ENCODE measurements at places on chromosomes 1 and 21. TPM values are rescaled to one million over a fixed set of nuclear protein-coding genes. Genes with fewer than 3 reads are reported as not detected.

The OR2T2 gene
- total RNA-seq, result not detected

The MEX3A gene
- 6.6 TPM for total RNA-seq

The TMPRSS2 gene
- total RNA-seq, result 0.61 TPM

The UQCRHL gene
- 5.1 TPM for total RNA-seq

DNA sequence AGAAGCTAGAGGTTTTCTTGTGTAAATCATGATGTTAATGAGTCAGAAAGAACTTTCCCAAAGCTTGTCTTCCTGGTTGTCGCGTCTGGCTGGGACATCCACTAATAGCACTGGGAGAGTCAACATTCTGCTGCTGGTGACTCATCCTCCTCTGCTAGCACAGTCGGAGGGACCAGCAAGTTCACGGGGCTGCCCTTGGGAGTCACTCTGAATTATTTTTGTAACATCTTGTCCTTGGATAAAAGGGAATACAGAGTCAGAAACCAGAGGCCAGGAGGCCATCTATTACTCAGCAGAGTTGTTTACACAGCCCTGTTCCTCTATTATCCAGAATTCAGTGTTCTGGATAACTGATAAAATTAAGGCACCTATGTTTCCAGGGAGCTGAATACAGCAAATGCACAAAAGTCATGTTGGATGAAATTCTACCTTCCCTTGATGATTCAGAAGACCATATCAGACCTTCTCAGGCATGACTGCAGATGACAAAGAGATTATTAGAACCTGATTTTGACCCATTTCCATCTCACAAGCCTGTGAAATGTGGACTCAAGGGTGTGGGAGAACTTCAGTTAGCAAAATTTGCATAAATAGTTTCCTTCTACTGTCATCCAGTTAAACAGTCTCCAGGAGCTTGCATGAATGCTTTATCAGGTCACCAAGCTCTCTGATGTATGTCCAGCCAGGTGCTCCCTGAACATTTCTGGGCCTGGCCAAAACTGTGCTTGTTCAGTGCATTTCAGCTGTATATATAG, 68.1 kb downstream of the JAK1 start:
- DNase-seq, result peak; percentile 86

DNA sequence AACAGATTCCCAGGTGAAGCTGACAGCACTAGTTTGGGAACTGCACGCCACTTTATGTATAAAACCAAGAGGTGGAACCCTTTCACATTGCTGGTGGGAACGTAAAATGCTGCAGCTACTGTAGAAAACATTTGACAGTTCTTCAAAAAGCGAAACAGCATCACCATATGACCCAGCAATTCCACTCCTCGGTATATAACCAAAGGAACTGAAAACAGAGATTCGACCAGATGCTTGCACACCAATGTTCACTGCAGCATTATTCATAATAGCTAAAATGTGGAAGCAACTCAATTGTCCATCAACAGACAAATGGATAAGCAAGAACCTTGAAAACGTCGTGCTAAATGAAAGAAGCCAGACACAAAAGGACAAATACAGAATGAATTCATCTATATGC, 17.5 kb downstream of the RSPH1 start:
- no peak for DNase-seq

- DNase-seq, result no peak
These were observed 26.3 kb downstream of the PRDX6 start for GRCh38 chr1:173503391-173503790.

DNA sequence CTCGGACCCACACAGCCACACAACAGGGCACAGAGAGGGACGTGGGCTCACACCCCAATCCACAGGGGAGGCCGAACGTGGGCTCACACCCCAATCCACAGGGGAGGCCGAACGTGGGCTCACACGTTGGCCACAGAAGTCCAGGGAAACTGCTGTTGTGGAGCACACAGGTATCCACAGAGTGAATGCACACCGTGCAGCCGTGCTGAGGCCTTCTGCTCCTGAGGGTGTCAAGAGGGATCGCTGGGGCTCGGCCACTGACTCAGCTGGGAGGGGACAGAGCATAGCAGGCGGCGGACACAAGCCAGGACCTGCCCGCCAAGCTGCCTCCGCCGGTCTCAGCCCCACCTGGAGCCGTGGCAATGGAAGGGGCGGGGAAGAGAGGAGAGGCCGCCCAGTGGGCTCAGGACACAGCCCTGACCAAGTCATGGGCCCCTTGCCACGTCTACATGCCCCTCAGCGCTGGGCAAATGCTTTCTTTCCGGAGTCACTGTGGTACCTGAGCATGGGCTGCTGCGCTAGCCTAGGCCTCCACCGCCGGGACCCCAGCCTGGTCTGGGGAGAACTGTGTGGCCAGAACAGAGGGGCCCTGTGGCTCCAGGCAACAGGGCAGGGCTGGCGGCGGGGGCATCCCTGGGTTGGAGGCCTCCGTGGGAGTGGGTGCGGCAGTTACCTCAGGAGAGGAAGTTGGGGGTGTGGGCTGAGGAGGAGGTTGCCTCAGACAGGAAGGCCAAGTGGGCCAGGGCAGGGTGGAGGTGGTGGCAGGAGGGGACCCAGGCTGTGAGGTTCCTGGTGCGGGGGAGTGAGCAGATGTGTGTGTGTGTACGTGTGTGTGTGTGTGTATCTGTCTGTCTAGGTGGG, 1.2 kb downstream of the SYTL1 start:
- DNase-seq, result peak; percentile 89

GRCh38 chr1:85339656-85340399, 63.4 kb upstream of the BCL10 start:
- no peak for DNase-seq

The COL9A2 gene
- 9.3 TPM for total RNA-seq

GRCh38 chr1:115491298-115492018, 150.3 kb upstream of the VANGL1 start:
- no peak for DNase-seq

GRCh38 chr1:118337346-118337745, 152.3 kb upstream of the SPAG17 start:
- no peak for DNase-seq

The C4BPA gene
- total RNA-seq, result not detected

The BTBD8 gene
- total RNA-seq, result 8.1 TPM

The AK2 gene
- total RNA-seq, result 232 TPM

DNA sequence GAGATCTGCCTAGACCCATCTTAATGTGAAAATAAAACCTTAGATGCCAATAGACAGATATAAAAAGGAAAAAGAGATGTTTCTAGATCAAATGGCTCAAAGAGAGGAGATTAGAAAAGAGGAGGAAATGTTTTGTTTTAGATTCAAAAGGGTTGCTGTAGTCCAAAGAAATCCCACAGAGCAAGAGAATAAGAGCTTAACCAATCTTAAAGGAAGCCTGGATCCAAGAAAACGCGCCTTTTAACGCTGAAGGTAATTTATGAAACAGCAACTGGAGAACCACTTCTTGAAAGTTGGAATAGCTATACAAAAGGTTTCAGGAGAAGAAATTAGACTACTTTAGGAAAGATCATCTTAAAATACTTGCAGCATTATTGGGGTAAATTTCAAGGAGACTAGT, 298.8 kb downstream of the BRINP2 start:
- no peak for DNase-seq

DNA sequence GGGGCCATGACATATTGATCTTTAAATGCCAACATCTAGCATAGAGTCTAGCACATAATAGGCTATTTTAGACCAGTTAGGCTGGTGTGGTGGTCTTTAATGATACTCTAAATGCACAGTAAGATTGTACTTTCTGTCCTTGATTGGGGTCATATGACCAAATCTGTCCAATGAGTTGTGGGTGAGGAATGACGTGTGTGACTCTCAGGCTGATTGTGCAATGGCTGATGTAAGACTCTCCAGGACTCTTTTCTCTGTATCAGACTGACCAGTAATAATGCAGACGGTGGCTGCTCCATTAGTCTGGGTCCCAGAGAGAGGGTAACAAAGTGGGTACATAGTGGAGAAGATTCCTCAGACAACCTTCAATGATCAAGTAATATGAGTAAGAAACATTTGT, 541.6 kb upstream of the CAMK1G start:
- DNase-seq, result no peak

GRCh38 chr1:24899581-24900485, 30.2 kb downstream of the RUNX3 start:
- no peak for DNase-seq

DNA sequence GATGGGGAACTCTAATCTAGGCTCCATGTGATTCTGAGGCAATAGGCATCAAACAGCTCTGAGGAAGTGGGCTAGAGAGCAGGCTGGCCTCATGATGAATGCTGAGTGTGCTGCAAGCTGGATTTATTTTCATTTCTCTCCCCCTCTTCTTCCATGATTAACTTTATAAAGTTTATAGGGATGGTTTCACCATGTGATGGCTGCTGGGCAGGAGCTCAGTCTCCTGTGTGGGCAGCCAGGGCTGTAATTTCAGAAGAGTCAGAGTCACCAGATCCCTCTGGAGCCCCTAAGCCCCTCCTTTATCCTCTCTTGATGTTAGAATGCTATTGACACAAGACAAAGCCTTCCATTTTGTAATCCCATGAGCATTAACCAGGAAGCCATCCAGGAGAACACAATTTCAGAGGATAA, 143.6 kb downstream of the CNIH3 start:
- no peak for DNase-seq

The SPATA46 gene
- total RNA-seq, result not detected
